ENCODE measurements at places on chromosomes 11 and 22.

- no peak for DNase-seq
Observed at GRCh38 chr11:108672113-108672512, 7.2 kb downstream of the DDX10 start.

- DNase-seq = no peak
Observed at GRCh38 chr11:90250970-90251369, 28.1 kb upstream of the CHORDC1 start.

DNA sequence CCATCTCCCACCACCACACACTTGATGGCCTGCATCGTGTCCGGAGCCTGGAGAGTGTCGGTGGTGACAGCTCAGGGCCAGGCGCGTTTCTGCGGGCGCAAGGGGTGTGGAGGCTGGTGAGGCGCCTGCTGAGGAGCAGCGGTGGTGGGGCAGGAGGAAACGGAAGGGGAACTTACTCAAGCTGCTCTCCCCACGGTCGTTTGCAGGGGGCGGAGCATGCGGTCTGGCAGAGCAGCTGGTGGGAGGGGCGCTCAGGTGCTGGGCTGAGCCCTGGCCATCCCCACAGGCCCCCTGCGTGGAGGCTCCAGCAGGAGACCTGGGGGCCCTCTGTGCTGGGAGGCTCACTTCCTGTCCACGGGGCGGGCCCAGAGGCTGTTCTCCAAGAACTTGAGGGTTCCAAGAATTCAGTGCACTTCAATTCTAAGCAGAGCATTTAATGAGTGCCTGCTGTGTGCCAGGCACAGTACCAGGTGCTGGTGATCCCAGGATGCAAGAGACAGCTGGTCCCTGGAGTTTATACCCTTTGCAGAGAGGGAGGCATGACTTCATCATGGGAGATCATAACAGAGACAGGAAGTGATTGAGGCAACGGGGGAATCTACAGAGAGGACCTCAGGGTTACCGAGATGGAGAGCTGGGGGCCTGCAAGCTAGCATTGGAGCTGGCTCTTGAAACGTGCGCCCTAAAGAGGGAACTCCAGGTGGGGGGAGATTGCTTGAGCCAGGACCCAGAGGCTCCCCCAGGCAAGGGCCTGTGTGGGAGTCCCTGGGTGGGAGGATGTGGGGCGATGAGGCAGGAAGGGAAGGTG is at the start of gene RAC2:
Gene RAC2 (minus strand): TSS at position 156 of the 808 bp plus-strand sequence. CDS start 121 bp downstream, at position 35.
- DNase-seq = peak; percentile 58

DNA sequence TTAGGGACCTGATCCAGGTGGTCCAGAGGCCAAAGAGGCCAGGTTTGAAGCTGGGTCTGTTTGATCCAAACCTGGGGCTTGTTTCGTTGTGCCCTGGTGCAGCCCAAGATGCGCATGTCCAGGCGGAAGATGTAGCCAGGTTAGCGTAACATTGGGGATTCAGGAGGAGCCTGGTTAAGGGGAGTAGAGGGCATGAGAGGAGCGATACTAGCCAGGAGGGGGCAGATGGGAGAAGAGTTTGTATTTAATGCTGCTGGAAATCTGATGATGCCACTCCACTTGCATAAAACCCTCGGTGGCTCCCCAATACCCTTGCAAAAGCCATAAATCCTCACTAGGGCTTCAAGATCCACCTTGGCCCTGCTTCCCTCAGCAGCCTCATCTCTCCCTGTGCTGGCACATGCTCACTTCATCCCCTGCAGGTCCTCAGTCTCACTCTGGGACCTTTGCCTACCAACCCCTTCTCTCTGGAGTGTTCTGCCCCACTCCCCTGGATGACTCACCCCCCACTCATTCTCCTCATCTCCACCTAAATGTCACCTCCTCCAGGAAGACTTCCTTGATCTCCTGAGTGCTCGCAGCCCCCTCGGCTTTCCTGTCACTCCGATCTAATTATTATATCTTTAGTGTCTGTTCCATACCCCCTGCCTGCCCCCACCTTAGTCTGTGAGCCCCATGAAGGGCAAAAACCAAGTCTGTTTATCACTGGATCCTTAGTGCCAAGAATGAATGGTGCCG is 95.9 kb downstream of the MIAT start:
- DNase-seq = no peak

- peak; percentile 49 for DNase-seq
Observed at GRCh38 chr22:29030016-29030617, 31.5 kb downstream of the C22orf31 start.

GRCh38 chr11:126310200-126310991 is 6.5 kb downstream of the DCPS start:
- DNase-seq = peak; percentile 85
